ENCODE measurements at places on chromosomes 2 and 18.

- DNase-seq, result no peak
Observed at GRCh38 chr2:111622859-111623258, 261.1 kb downstream of the ANAPC1 start.

GRCh38 chr2:180208841-180209240 is 201.7 kb upstream of the CWC22 start:
- DNase-seq, result no peak

GRCh38 chr18:48951448-48952286 is 902 bp upstream of the SMAD7 start:
- peak; percentile 87 for DNase-seq

GRCh38 chr2:49515996-49516782 is 361.9 kb upstream of the FSHR start:
- no peak for DNase-seq

DNA sequence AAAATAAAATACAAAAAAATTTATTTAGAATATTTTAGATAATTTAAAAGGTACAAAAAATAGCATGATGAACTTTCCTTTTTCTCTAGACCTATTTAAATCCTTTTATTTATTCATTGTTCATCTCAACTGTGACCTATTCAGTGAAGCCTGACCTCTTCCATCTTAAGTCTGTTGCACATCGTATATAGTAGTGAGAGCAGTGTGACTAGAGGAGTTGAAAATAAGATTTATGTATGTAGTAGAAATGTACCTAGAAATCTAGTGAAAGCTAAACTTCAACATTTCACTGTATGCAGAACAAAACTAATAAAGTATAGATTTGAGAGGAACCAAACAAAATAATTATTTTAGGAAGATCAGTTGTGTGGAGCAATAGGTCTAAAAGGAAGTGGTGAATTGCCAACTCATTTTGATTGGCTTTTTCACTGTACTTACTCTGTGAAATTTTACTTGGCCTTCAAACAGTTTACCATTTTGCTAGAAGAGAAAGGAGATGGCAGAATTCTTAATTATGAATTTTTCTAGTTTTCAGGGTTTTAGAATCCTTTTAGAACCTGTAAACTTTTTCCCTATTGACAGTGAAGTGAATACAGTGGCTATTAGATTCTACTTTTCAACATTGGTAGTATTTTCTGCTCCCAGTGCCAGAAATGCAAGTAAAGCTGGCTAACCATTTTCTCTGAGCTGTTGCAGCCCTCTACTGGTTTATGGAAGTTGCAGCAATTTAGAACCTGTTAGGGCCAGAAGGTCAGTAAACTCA is 11.0 kb downstream of the ANKRD12 start:
- DNase-seq, result peak; percentile 21

GRCh38 chr2:52611759-52612158 is 1155.8 kb upstream of the CHAC2 start:
- no peak for DNase-seq

DNA sequence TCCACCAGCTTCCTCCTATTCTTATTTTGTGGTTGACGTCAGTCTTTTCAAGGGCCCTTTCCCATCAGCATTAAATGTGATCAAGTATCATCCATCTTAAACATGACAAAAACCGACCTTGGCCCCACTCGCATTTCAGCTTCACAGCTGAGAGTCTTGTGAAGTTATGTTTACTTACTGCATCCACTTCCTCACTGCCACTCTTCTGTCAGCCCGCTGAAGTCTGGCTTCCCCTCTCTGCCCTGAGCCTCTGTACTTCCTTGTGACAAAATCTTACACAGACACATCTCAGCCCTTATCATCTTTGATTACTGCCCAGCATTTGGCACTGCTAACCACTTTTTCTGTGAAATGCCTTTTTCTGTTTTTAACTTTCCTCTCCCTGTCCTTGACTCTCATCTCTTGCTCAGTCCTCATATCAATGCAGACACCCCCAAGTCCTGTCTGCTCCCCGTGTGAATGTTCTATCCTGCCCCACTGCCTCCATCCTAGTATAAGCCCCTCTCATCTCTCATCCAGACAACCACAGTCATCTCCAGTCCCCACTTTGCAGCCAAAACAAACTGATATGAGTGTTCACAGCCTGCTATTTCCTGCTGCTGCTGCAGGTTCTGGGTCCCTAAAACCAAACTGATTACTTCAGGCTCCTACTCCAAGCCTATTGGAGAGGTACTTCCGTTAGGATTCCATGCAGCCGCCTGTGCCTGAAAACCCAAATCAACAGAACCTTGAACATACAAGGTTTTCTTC is 31.4 kb downstream of the FOSL2 start:
- DNase-seq, result no peak

- DNase-seq, result no peak
Observed at GRCh38 chr2:31933066-31933465, 77.7 kb downstream of the MEMO1 start.

- DNase-seq, result no peak
Observed at GRCh38 chr2:196174404-196174803, 3.0 kb upstream of the STK17B start.

GRCh38 chr2:218679119-218679518 is 7.2 kb downstream of the STK36 start:
- no peak for DNase-seq

- DNase-seq, result no peak
Observed at GRCh38 chr2:20931346-20931745, 108.4 kb upstream of the LDAH start.

DNA sequence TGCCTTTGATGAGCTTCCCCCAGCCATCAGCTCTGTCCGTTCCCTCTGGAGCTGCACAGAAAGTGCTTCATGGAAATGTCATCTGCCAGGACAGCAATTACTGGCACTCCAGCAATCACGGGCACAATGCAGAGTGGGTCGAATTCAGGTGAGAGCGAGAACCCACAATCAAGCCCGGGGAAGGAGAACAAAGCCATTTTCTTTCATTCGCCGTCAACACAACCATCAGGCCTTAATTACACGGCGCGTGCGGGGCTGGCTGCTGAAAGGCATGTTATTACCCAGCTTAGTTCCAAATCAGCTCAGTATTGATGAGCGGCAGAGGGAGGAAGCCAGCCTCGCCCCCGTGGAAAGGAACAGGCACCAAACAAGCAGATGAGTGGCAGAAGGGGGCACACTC is 143.9 kb downstream of the MYT1L start:
- peak; percentile 87 for DNase-seq

- DNase-seq, result peak; percentile 3
Observed at GRCh38 chr2:45654250-45654649, 2.8 kb downstream of the PRKCE start.

- DNase-seq, result no peak
Observed at GRCh38 chr2:143742581-143742980, 613.4 kb downstream of the ARHGAP15 start.

GRCh38 chr2:128622371-128622770 is 303.7 kb upstream of the HS6ST1 start:
- no peak for DNase-seq

DNA sequence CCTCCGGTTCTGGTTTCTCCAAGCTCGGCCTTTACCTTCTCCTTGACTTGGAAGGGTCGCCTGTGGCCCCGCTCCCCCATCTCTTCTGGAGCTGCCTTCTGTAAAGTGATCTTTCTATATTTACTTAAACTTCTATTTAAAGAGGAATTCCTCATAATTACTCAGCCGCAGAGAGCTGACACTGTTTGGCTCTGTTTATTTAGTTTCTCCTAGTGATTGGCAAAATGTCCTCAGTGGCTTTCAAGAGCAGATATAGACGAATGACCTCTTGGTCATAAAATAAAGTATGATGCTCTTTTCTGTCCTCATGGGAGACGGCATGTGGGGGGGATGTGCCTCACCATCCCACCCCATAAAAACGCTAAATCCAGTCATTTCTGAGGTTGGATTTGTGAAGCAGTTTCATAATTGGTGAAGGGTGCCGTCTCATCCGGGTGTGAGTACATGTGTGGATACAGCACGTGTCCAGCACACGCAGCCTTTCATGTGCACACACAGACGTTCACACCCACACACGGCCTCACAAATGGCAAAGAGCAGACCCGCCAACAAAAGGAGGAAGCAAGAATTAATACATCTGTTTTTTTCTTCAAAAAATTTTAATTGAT is 43.4 kb upstream of the SMAD7 start:
- no peak for DNase-seq

DNA sequence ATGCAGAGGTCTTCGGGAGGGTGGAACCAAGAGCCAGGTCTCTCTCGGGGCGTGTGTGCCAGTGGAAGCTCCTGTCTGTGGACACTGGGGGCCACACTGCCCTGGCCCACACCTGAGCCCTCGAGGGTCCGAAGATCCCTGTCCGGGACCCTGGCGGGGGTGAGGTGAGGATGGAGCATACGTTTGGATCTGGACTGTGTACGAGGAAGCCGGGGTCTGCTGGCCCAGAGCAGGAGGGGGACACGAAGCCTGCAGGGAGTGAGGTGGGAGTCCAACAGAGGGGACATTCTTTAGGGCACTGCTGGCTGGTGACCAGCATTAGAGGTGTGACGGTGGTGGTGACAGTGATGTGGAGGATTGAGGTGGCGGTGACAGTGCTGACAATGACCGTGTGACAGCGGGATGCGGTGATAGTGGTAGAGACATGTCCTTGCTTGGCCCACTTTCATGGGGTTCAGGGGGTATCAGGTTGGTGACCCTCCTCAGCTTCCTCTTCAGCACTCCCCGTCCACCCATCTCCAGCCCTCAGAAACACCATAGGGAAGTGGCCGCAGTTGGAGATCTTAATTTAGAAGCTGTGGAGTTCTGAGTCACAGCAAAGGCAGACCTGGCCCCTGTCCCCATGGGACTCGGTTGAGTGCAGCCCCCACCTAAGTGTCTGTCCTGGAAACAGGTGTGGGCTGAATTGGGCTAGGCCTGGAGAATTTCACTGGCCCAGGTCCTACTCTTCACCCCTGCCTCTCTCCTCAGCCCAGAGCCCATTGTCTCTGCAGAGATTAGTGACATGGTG is 252.0 kb downstream of the DYSF start:
- DNase-seq, result no peak

DNA sequence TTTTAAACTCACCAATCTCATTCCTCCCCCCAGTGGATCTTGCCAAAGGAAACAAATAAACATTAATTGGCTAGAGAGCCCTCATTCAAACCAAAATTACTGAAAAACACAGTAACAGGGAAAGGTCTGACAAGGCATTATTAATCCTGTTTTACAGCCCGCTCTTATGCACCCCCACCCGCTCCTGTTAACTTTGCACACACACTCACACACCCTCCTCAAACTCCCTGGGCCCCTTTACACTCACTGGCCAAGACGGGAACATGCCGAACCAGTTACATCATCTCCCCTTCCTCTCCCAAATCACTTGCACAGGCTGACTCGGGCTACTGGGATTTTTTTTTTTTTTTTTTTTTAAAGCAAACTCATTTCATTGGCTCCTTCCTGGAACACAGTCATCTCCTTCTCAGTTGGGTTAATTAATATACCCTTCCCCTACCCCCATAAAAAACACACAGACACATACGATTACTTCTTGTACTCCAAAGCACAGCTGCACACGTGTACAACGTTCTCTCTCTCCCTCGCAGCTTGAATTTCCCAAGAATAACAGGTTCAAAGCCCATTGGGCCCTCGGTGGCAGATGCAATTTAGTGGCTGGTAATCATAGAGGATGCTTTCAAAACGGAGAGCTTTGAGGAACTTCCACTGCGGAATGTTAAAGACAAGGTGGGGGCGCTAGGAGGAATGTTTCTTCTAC is 31.8 kb downstream of the KLF7 start:
- peak; percentile 99 for DNase-seq

DNA sequence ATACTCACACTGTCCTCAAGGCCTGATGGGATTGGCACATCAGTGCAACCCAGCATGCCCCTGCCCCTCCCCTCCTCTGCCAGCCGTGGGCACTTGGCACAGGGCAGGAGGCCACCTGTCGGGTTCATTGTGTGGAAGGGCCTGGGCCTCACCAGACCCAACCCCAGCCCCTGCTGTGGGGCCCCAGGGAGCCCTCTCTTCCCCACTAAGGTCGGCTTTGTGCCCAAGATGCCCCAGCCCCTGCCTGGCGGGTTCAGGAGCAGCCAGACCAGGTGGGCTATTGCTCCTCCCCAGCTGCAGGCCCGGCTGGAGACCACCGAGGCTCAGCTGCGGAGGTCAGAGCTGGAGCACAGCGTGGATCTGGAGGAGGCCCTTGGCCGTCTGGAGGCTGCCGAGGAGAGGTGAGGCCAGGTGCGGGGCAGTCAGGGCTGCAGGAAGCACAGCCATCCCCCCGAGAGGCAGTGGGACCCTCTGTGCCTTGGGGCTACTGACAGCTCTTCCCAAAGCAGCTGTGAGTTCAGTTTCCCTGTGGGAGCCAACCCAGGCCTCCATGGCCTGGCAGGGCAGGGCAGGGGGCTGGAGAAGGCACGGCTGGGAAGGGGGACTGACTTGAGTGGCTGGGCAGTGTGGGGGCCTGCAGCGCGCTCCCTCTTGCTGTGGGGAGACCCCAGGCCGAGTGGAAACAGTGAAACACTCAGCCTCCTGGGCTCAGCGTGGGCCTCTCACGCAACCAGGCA is 16.3 kb downstream of the CROCC2 start:
- no peak for DNase-seq

DNA sequence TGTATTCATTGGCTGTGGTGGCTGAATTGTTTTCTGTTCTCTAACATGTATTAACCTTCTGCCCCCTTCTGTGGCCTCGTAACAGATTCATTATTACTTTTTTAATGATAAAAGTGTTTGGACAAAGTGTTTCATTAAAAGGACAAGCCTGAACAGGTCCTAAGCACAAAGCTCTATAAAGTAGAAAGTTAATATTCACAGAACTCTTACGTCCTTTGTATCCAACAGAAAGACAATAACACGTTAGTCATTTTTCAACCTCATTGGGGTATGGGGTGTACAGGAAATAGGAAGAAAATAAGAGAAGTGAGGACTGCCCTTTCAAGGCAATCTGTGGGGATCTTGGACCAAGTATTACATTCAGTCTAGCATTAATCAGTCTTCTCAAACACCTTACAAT is 105.5 kb upstream of the RGPD4 start:
- DNase-seq, result peak; percentile 78

DNA sequence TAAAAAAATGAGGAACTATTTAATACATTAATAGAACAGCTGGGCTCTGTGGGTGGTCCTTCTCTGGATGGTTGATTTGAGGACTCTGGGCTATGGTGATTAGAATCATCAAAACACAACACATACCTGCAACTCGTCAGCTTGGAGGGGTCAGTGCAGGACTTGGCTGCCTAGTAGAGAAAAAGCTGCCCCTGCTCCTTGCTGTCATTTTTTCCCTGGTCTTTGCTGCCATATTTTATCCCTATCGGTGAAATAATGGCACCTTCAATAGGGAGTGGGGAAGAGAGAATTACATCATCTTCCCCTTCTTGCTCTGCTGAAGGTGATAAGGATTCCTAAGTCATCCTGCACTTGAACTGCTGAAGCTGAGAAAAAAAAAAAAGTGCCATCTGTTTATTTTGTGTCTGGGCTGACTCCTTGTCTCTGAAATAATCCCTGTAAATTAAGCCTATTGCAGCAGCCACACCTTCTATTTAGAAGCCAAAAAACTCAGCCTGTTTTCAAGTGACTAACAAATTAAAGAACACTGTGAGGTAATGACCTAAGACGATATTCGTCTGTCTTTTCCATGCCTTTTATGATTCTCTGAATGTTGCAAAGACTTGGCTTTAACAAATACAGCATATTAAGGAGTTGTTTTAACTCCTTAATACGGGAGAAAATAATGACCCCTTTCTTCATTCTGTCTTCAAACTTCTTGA is 89.3 kb downstream of the ACVR1 start:
- DNase-seq, result no peak

- no peak for DNase-seq
Observed at GRCh38 chr2:217293046-217293445, 433.2 kb upstream of the TNP1 start.

- DNase-seq, result no peak
Observed at GRCh38 chr18:62735387-62735786, 20.0 kb downstream of the PHLPP1 start.

GRCh38 chr18:75818383-75818782 is 390.9 kb upstream of the SMIM21 start:
- no peak for DNase-seq

GRCh38 chr2:128608921-128609880 is 290.5 kb upstream of the HS6ST1 start:
- DNase-seq, result no peak

All from NCI-H1105 treated with DMSO at 0.1 percent for 48 hours (cell line).